CD4-positive, alpha-beta T cell (primary cell): ENCODE measurements at places on chromosomes 4 and X.

DNA sequence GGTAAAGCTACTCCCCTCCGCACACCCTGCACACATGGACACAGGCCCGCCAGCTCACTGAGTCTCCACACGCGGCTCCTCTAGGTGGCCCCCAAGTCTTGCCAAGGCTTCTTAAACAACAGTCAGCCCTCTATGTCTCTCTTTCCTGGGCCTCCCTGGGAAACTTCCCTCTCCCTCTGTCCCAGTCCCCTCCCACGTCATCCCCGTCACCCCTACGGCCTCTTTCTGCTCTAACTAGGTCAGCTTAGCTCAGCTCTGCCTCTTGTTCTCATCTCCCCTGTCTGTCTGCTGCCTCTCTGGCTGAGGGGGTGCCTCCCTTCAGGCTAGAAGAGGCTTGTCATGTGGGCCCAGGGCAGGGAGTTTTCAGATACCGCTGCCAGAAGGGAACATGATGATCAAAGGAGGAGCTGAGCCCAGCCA is 38.8 kb downstream of the SEPTIN6 start:
- DNase-seq = peak; percentile 9

GRCh38 chr4:125505621-125506020 is 190.9 kb downstream of the FAT4 start:
- no peak for DNase-seq

- no peak for DNase-seq
These were observed 278.9 kb downstream of the FBXW7 start for GRCh38 chr4:152256996-152257395.

DNA sequence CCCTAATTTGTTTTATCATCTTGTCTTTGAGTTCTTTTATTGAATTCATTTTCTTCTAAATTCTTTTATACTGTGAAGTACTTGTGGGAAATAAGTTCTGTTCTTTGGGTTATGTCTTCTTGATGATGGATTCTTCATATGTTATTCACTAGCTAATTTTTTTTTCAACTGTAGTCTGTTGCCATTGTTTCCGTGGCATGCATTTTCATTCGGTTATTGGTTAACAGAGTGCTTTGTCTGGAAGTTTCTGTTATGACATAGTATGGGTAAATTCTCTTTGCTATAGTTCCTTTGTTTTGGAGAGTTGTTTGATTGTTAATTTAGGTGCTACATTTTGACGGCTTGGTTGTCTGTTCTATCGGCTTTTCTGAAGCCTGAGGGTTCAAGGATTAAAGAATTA is 184.9 kb upstream of the AADAT start:
- no peak for DNase-seq

- DNase-seq = no peak
These were observed 52.1 kb downstream of the LEF1 start for GRCh38 chr4:108116423-108117168.

GRCh38 chr4:773214-773613 is 52.7 kb downstream of the CPLX1 start:
- no peak for DNase-seq

GRCh38 chr4:7167706-7168105 is 24.6 kb upstream of the SORCS2 start:
- DNase-seq = no peak

- DNase-seq = no peak
These were observed 16.4 kb downstream of the PLP1 start for GRCh38 chrX:103792916-103793544.

DNA sequence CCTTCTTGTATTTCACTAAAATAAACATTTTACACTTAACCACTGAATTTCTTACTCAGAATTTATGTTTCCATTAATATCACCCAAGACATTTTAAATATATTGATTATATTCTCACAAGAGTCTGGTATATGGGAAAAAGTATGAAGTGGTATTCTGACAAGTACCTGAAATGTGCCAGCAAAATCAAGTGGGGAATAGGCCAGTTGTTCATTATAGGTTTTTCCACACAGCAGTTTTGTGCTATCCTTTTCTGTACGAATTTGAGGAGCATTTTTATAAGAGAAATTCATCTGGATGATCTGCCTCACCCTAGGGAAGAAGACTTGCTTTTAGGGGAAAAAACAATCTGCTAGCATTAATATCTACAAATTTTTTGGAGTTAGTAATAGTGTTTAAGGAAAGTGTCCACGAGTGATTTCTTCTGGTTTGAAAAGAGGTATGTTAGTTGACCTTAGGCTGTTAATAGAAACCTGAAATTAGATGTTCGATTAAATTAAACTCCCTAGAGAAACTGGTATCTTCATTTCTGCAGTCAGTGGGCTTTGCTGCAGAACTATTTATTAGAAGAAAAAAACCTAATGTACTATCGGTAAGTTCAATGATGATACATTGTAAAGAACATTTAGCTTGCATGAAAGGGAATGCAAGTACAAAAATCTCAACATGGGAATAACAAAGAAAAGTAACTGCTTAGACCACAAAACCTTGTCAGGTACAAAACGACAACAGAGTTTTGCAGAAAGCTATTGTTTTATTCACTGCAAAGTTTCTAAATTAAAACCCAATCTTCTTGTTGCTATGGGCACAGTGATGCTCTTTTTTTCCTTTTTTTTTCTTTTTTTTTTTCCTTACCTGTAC is 1.8 kb downstream of the KLF3 start:
- DNase-seq = no peak

DNA sequence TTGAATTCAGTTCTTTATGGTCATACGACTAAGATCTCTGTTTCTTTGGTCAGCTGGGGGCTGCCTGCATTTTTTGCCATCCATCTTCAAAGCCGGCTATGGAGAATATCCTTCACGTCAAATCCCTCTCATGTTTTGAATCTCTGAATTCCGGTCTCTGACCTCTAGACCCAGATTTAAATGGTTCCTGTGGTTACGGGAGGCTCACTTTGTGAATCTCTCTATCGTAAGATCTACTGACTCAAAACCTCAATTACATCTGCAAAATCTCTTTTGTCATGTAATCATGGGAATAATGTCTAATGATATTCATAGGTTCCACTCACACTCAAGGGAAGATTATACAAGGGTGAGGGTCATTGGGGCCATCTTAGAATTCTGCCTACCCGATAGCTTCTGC is 5.7 kb upstream of the MPC1L start:
- DNase-seq = no peak

- DNase-seq = no peak
These were observed 29.6 kb downstream of the SMARCA1 start for GRCh38 chrX:129493643-129494042.
